Testis (tissue), 5 donors: ENCODE measurements at places on chromosomes 7 and 10.
A peak's percentile ranks its signal among the peaks of the same experiment; 100 is the strongest.

DNA sequence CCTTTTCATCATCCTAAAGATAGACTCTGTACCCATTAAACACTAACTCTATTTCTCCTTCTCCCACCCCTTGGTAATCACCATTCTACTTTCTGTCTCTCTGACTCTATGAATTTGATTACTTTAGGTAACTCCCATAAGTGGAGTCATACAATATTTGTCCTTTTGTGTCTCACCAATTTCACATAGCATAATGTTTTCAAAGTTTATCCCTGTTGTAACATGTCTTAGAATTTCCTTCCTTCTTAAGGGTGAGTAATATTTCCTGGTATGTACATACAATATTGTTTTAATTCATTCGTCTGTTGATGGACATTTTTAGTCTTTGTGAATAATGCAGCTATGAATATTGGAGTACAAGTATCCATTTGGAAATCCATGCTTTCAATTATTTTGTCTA is 50.9 kb upstream of the CDCA7L start:
- no peak for DNase-seq

DNA sequence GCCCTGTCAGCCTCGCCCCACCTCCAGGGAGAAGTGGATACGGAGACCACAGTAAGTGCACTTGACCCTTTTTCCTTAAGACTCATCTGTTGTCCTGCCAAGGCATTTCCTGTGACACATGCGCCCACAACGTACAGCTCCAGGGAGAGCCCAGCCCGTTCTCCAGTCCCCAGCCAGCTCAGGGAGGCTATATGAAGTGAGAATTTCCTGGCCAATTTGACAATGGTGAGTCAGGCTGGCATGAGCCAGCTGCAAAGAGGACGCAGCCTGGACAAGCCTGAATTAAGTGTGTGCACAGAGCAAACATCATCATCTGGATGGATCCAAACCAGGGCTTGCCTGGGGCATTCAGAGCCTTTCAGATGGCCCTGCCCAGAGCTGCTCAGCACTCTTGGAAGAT is 244.8 kb downstream of the KCNMA1 start:
- no peak for DNase-seq

GRCh38 chr10:75693489-75693888 is 262.1 kb downstream of the LRMDA start:
- no peak for DNase-seq

DNA sequence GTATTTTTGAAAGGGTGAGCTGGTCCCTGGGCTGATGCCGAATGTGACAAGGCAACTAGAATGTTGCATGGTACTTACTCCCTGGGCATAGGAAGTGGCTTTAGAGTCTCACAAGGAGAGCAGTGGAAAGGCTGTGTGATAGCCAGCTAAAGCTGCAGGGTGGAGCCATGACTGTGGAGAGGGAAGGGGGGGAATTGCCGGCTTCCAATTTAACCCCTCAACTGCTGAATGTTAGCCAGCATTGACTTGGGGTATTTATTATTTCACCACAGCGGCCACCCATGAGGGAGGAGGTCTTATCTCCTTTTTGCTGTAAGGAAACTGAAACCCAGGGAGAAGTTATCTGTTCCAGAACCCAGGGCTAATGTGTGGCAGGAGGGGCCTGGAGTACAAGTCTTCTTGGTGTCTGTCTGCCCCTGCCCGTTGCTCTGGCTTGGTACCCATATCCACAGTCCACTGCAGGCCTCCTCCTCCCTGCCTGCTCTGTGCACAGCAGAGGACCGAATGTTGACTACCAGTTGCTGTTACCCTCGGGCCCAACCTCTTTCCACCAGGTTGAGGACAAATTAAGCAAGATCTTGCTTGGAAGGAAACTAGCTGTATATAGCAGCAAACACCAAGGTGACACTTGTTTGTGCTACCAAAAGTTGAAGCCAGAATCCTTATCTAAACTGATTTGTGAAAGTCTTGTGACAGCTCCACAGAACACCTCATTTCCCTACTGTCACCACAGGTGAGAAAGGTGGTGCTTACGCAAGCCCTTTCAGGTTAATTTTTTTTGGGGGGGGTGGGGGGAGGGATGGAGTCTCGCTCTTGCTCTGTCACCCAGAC is 37.6 kb downstream of the WBP1L start:
- no peak for DNase-seq

- no peak for DNase-seq
These were observed 143.8 kb upstream of the BMPER start for GRCh38 chr7:33761449-33762080.

DNA sequence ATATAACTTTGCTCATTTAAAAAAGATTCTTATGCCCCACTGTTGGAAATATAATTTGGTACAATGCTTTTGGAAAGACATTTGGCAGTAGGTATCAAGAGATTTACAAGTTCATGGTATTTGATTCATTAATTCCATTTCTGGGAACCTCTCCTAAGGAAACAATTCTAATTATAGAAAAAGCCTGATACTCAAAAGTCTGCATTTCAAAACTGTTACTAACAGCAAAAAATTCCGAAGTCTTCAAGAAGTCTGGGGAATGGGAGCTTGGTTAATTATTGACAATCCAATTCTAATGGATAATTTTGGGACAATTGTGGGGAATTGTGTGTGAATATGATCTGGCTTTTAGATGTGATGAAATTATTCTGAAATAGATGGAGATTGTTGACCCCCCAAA is 59.6 kb downstream of the HDAC9 start:
- no peak for DNase-seq

- DNase-seq: no peak
These were observed 197.3 kb downstream of the PHF14 start for GRCh38 chr7:11170863-11171568.

GRCh38 chr7:142181211-142181610 is 69.7 kb downstream of the MGAM2 start:
- no peak for DNase-seq

- peak; percentile 54 for DNase-seq
These were observed 905 bp downstream of the C1GALT1 start for GRCh38 chr7:7183061-7183837.

- no peak for DNase-seq
These were observed 1.2 kb downstream of the VPS37D start for GRCh38 chr7:73668886-73669230.

- DNase-seq: no peak
These were observed 144.5 kb downstream of the PTPRN2 start for GRCh38 chr7:158443014-158443687.

- DNase-seq: no peak
These were observed 1077.1 kb downstream of the TYW1 start for GRCh38 chr7:68073701-68074100.

GRCh38 chr10:71042216-71042615 is 153.9 kb upstream of the PCBD1 start:
- DNase-seq: no peak

DNA sequence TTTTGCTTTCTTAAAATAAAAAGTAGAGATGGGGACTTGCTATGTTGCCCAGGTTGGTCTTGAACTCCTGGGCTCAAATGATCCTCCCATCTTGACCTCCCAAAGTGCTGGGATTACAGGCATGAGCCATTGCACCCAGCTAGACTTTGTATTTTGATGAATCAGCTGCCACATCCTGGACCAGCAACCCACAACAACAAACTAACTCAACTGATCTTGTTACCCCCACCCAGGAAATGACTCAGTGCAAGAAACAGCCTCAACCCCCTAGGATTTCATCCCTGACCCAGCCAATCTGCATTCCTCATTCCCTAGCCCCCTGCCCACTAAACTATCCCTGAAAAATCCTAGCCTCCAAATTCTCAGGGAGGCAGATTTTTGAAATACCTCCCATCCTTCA is 123.8 kb downstream of the IPMK start:
- DNase-seq: no peak

GRCh38 chr10:29519659-29520058 is 115.1 kb downstream of the SVIL start:
- no peak for DNase-seq

- DNase-seq: no peak
These were observed 192.1 kb downstream of the CELF2 start for GRCh38 chr10:11209830-11210181.

DNA sequence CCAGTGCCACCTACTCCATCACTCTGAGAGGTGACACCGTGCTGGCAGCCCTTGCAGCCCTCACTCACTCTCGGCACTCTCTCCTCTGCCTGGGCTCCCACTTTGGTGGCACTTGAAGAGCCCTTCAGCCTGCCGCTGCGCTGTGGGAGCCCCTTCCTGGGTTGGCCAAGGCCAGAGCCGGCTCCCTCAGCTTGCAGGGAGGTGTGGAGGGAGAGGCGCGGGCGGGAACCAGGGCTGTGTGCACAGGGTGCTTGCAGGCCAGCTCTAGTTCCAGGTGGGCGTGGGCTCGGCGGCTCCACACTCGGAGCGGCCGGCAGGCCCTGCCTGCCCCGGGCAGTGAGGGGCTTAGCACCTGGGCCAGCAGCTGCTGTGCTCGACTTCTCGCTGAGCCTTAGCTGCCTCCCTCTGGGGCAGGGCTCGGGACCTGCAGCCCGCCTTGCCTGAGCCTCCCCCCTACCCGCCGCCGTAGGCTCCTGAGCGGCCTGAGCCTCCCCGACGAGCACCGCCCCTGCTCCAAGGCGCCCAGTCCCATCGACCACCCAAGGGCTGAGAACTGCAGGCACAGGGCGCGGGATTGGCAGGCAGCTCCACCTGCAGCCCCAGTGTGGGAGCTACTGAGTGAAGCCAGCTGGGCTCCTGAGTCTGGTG is 48.7 kb upstream of the SLC35G1 start:
- DNase-seq: no peak

GRCh38 chr7:42197451-42197850 is 39.6 kb downstream of the GLI3 start:
- DNase-seq: no peak

GRCh38 chr7:138317044-138317596 is 142.9 kb upstream of the TRIM24 start:
- DNase-seq: no peak

- DNase-seq: no peak
These were observed 24.7 kb downstream of the PDGFA start for GRCh38 chr7:494906-495305.

- no peak for DNase-seq
These were observed 173.8 kb upstream of the PPP2R2D start for GRCh38 chr10:131726967-131727366.

- no peak for DNase-seq
These were observed 2.6 kb downstream of the TMEM243 start for GRCh38 chr7:87216701-87217508.

DNA sequence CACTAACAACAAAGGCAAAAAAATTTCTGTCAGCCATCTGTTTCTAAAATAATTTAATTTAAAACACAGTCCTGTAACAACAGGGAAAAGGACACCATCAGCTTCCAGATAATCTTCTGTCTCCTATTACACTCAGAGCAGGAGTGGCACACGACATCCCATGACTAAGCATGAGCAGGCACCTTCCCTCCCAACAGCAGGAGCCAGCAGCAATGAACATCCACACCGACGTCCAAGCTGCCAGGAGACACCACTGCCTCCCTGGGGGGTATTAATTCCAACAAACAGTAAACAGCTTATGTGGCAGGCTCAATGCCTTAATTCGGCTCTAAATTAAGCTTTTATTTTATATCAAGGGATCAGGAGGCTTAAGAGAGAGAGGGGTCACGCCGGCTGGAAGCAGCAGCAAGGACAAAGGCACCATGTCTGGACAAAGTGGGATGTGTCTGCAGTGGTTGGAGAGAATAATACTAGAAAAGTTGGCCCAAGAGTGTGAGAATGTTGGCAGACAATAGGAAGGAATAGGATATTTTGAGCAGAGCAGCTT is 45.7 kb downstream of the KIAA1549 start:
- DNase-seq: no peak

- DNase-seq: peak; percentile 25
These were observed 114.9 kb downstream of the HDAC9 start for GRCh38 chr7:18610331-18610948.

GRCh38 chr7:23471106-23471859 is 992 bp upstream of the IGF2BP3 start:
- no peak for DNase-seq

DNA sequence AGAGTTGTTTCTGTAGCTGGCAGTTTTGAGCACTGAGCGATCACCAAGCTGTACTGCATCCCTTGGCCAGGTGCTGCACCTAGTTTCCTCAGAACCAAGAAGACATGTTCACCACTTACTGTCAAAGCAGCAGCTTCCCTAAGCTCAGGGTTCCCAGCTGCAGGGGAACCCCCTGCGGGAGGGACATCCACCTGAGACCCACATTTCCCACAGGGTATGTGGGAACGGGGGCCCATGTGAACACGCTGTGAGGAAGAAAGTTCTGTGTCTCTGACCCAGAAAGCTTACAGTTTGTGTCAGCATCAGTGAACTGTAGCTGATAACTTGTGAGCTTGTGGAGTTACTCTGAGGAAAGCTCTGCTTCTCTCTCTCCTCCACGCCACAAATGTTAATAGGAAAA is 436.8 kb upstream of the IGFBP3 start:
- no peak for DNase-seq
